ENCODE measurements at places on chromosomes 1 and 21.

DNA sequence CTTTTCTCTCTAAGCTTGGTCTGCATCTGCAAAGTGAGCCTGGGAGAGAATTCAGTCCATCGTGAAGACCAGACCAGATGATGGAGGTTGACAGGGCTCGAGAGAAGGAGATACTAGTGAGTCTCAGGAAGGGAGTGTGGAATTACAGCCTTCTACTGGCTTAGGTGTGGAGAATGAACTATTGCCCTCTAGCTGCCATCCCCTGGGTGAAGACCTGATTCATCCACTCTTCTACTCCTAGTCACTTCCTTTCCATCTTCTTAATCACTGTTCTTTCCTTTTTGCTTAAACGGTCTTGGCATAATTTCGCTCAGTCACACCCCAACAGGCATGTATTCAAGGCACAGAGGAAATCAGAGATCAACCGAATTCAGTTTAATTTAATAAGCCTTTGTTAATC, 34.0 kb upstream of the HSD17B7 start:
- no peak for DNase-seq

GRCh38 chr1:24769656-24770651, 24.7 kb downstream of the CLIC4 start:
- DNase-seq, result no peak

- DNase-seq, result no peak
Measured at GRCh38 chr1:204358605-204359004, 1.1 kb downstream of the PLEKHA6 start.

DNA sequence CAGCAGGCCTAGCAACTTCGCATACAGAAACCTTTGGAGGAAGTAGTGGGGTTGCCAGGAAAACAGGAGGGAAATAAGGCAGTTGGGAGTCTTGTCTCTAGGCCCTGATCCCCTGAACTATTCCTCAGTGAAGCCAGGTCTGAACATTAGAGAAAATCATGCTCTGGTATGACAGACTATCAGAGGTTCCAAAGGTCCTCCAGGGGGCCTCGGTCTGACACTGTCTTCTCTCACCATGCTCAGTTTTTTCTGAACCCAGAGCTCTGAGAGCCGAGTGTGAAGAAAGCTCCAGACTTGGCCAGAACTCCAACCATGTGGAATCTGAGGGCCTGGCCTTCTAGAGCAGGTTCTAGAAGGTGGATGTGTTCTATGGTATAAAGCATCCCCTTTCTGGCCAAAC, 4.0 kb downstream of the TOMM40L start:
- no peak for DNase-seq

DNA sequence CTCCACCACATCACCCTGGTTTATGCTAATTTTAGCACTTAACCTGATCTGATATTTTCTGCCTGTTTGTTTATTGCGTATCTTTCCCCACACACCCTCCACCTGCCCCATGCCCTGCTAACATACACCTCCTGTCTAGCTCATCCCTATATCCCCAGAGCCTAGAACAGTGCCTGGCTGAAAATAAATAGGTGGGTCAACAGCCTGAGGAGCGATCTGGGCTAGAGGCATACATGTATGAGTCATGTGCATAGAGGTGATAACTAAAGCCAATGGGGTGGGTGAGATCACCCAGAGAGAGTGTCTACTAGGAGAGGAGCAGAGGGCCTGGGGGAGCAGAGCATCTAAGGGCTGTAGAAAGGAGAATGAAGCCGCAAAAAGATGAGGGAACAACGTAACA, 2.7 kb downstream of the HTR1D start:
- no peak for DNase-seq

GRCh38 chr1:22781483-22781882, 70.8 kb downstream of the EPHB2 start:
- no peak for DNase-seq

DNA sequence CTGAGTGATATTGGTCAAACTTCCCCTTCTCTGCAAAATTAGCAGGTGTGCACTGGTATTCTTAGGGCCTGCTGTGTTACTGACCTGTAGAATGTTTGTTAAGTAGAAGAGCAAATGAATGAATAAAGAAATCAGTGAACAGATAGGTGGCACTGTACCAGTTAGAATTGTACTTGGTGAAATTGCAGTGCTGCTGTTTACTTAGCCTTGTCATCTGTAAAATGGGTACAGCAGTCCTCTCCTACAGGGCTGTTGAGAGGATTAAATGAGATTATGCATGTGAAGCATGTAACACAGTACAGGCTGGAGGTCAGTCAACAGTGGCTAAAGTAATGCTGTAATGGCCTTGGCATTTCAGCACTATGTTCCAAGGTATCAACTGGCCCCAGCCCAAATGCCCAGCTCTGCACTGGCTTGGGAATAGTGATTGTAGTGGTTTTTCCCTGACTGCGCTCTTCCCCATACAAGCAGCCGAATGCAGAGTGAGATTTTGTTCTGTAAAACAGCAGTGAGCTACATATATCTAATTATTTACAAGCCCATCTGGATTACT, 10.5 kb downstream of the VANGL1 start:
- DNase-seq, result no peak

DNA sequence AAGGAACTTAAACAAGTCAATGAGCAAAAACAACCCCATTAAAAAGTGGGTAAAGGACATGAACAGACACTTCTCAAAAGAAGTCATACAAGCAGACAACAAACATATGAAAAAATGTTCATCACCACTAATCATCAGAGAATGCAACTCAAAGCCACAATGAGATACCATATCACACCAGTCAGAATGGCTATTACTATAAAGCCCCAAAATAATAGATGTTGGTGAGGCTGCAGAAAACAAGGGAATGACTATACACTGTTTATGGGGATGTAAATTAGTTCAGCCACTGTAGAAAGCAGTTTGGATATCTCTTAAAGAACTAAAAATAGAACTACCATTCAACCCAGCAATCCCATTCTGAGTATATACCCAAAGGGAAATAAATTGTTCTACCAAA, 51.2 kb downstream of the MRPL39 start:
- no peak for DNase-seq

DNA sequence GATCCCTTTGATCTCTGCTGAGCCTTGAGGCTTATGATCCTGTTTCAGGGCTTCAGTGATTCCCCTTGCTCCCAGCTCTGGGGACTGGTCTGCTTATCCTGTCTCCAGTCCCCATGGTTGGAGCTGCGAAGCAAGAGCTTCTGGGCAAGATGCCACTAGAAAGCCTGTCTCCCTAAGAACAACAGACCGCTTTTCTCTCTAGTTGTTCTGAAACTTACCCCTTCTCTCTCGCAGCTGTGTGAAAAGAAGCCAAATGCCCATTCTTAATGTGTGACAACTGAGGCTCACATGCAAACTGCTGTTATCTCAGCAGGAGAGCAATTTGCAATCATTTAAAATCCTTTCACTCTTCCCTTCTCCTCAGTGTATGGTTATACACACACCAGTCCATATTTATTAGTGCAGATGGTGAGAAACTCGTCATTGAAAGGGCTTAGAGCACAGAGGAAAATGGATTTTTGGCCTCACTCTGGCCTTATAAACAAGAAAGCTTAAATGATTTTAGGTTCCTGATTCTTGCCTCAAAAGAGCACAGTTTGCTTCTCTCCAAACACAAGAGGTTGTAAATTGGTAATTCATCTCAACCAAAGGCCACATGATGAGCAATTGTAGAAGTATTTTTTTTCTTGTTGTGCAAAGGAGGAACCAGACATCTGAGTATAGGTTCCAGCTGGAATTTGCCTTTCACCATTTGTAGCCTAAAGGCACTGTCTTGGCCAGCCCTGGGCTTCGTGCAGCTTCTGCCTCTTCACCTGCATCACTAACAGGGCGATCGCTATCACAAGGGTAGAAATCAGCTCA, 179.2 kb upstream of the LMO4 start:
- no peak for DNase-seq

DNA sequence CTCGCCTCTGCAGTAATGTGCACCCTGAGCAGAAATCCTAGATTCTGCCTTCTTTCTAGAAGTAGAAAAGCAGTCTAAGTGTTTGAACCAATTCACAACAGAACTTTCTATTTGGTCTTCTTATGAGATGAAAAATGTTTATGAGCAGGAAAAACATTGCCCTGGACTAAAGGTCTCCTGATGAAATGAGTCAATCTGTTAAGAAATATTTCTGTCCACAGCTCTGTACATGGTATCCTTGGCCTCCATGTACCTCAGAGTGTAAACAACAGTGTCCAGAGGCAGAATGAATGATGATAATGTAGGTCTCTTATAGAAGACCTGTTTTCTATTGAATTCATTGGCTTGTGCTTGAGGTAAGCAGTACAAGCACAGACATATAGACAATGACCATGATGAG, 6.2 kb upstream of the APCS start:
- DNase-seq, result no peak

GRCh38 chr1:152442765-152443164, 28.7 kb upstream of the CRNN start:
- DNase-seq, result no peak

DNA sequence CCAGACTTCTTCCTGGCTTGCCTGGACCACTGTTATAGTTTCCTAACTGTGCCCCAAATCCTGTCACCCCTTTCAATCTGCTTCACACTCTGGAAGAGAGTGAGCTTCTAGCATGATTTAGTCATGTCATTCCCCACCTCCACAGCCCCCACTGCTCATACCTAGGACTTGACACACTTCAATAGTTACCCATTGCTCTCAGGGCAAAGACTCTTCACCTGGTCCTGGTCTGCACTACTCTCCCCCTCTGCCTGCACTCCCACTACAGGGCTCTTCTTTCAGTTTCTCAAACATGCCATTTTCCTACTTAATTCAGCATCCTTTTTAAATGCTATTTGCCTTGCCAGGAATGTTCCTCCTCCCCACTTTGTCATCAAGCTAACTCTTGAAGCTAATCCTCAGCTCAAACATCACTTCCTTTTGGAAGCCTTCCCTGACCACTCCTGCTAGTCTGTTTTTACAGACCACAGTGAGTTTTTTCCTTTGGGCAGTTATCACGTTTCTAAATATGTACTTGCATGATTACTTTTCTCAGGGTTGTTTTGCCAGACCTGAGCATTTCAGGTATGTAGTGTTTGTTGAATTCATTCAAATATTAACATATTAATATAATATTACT, 24.7 kb downstream of the CYP2J2 start:
- no peak for DNase-seq
